ENCODE measurements at places on chromosomes 7 and 10.

- DNase-seq = no peak
Measured at GRCh38 chr10:50393784-50394467, 142.6 kb upstream of the ASAH2 start.

GRCh38 chr10:100864978-100865377 is 47.8 kb upstream of the SLF2 start:
- DNase-seq = no peak

DNA sequence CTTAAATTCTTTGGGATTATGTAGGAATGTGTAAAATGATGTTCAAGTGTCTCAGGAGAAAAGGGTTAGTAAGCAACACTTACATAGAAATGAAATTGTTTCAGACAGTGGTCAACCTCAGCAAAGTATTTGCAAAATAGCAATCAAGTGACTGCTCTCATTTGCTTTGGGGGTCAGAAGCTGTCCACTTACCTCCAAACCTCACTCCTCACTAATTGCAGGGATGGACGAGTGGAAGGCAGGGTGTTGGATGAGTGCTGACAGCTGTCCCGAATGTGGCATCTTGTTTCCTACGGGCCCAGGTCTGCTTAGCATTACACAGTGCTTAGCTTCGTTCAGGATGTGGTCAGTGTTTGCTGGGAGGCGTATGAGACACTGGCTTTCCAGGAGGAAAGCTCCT is 437.0 kb downstream of the SUGCT start:
- DNase-seq = no peak

GRCh38 chr7:33044986-33045385 is 17.6 kb downstream of the NT5C3A start:
- no peak for DNase-seq

GRCh38 chr7:16604054-16604453 is 41.5 kb downstream of the ANKMY2 start:
- DNase-seq = no peak

DNA sequence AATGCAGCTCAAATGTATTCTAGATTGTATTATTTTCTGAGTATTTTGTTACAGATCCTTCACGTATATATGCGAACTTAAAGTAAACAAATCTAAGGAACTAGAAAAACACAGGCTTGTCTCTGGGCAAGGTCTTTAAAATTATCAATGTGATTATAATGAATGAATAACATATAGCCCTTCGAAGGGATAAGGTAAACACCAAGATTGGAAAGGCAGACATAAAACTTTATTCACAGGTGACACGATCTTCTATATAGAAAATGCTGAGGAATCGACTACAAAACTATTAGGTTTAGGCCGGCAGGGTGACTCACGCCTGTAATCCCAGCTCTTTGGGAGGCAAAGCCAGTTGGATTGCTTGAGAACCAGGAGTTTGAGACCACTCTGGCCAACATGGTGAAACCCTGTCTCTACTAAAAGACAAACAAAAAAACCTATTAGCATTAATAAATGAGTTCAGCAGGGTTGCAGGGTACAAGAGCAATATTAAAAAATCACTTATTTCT is 80.4 kb downstream of the CNNM2 start:
- no peak for DNase-seq

- no peak for DNase-seq
Measured at GRCh38 chr10:133411523-133412380, 12.7 kb downstream of the SPRN start.

DNA sequence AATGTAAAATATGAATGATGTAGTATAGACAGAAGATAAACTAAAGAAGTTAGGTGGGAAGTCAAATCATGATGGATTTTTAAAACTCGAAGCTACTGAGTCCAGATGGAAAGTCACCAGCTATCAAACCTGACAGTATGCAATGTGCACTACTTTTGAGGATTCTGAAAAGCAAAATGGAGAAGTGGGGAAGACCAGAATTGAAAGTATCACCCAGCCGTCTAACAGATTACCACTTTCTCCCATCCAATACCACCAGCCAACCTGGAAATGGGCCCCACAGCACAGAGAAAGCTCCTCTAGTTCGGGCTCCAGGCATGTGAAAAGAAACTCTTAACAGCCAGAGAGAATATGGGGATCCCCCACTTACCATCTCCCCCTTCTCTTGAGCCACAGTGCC is 67.9 kb upstream of the SRRM3 start:
- no peak for DNase-seq

GRCh38 chr10:122856902-122857301 is 11.2 kb upstream of the CUZD1 start:
- DNase-seq = no peak

- DNase-seq = no peak
Measured at GRCh38 chr7:25481891-25482290, 253.6 kb upstream of the NPVF start.

DNA sequence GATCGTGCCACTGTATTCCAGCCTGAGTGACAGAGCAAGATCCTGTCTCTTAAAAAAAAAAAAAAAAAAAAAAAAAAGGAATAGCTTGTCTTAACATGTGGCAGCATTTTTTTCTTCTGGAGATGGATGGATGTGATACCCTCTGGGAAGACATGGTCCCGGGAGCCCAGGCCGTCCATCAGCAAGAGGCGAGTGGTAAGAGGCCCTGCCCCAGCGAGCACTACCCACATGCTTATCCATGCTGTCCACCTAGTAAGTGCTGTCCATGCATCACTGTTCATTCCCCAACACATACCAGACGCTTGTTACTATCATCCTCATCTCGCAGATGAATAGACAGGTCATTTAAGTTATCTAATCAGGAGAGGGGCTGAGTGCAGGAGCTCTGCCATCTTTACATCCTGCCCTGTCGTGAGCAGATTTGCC is 12.9 kb downstream of the ATP6V1F start:
- DNase-seq = no peak

DNA sequence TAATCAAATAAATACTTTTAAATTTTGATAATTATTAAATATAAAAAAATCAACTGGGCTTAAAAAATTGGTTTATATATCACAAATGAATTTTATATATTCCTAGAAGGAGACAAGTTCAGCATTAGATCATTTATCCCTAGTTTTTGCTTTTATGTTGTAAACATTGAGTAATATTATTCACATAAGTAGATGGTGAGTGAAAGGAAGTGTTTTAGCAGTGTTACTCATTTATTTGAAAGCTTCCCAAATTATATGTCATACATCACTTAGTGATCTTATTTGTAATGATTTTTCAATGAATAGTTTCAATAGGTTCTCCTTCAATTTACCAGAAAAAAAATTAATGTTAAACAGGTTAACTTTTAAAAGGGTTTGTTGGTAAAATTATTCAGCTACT is 15.8 kb downstream of the KLLN start:
- DNase-seq = no peak

DNA sequence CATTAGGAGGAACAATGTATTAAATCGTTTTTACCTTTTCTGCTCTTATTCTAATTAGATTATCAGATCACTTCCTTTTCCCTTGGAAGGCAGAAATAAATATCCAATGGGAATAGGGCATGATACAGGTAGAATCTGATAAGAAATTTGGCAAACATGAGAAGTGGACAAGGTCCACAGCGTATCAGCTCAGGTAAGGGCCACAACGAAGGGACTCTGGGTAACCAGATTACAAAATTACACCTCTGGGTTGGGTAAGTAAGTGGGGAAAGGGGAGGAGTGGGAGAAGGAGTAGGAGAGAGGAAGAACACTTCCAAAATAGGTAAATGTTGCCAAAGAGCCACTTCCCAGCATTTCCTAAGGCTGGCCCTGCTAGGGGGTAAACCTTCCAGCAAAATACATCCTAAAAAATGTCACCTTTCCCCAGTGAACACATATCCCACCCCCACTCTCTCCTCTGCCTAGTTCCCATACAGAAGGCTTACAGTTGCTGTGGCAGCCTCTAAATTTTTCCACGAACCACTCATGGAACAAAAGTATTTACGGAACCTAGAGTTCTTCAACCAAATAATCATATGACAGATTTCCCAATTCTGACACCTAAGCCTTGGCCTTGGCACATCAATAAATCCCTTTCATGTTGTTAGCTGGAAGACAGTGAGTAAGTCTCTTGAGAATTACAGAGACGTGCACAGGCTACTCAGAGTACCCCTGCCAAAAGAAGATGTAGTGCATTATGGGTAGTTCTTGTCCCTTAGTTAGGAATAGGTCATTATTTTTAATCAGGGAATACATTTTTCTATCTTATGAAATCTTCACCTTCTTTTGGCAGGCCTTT is 51.5 kb upstream of the DLX6 start:
- no peak for DNase-seq

DNA sequence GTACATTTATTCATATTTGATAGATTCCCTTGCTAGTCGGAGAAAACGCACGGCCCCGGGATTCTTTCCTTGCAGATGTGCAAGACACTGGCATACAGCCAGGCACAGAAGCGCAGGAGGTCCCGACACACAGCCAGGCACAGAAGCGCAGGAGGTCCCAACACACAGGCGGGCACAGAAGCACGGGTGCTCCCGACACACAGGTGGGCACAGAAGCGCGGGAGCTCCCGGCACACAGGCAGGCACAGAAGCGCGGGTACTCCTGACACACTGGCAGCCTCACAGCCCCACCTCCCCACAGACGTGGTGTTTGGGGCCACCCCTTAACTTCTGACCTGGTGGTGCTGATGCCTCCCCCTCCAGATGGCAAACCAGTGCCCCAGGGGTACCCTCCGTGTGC is 237.3 kb downstream of the ZMYND11 start:
- DNase-seq = no peak

DNA sequence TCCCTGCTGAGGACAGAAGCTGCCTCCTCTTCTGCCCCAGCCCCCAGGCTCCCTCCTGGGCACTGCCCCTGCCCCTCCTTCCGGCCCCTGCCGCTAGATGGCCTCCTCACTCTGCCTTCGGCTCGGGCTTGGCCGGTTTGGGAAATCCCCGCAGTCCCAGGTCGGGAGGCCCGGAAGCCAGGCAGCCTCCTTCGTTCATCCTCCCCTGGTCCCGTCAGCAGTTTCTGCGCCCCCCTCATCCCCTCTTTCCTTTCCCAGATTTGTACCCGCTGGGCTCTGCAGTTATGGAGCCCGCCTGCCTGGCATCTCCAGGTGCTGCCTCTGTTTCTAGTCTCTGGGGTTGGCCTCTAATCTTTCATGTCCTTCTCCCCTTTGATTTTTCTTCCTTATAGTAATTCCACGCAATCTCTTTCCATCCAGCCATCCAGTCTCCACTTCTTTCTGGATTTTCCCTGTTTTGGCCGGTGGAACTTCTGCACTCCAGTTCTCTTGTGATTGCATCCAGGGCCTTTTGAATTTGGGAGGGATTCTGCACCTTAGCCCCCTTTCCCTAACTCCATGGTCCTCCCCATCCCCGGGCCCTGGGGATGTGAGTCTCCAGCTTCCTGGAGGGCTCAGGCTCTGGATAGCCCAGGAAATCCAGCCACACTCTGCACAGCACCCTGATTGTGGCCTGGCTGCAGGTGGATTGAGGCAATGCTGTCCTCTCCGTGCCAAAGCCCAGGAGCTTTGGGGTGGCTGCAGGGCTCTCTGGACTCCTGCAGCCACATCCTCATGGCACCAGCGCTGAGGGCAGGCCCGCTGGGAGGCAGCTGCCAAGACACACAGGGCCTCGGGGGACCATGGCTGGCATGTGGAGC is 3.3 kb upstream of the SHH start:
- DNase-seq = peak; percentile 53

- DNase-seq = no peak
Measured at GRCh38 chr7:44655341-44655740, 48.9 kb downstream of the OGDH start.

DNA sequence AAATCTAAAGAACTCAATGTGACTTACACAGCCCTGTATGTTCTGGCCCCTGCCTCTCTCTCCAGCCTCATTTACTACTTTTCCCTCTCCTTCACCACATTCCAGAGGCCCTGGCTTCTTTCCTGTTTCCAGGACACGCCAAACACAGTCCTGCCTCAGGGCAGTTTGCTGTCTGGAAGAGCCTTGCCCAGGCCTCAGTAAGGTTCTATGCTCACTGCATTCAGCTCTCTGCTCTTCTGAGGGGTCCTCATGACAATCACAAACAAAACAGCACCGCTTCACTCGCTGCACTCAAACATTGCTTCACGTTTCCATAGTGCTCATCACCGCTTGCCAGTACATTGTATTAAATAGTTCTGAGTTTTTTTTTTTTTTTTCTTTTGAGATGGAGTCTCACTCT is 35.1 kb upstream of the GARS1 start:
- DNase-seq = no peak

DNA sequence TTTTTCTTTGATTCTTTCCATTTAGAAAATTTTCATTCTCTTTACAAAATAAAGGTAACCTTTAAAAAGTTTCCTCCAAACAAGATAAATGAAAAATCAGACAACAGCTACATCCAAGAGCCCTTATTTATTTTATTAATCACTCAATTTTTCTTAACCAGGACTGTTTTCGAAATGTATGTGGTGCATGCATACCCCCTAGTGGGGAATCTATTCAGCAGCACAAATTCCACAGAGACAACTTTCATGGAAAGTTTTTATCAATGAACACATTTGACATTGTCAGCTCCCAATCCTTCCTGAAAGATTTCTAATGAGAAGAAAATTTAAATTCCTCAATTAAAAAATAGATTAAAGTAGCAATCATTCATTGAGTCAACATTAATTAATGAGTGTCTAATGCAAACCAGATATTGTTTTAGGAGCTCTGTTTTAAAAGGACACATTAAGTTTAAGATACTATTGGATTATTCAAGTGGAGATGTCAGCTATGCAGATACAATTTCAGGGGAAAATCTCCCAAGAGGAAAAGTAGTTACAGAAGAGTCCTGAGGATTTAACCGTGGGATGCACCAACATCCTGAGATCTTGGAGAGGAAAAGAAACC is 5.2 kb upstream of the HTR7 start:
- DNase-seq = no peak

- DNase-seq = peak; percentile 23
Measured at GRCh38 chr7:98755138-98755898, 114.5 kb downstream of the TMEM130 start.

- DNase-seq = no peak
Measured at GRCh38 chr7:108613949-108614381, 44.3 kb downstream of the DNAJB9 start.

DNA sequence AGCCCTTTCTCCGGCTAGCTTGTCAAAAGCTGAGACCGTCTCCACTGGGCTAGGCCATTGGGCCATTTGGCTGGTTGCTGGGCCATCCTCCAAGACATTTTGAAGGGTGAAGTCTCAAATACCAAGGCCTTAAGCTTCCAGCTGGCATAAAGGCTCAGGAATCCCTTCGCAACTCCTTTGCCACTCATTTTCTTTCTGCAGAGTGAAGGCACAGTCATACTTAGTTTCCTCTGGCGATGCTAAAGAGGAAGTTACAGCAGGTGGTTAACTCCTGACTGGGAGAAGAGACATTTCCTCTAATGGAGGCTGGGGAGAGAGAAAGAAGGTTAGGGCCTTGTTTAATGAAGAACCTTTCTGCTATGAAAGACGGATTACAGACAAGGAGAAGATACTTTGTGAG is 4.8 kb upstream of the REPIN1 start:
- no peak for DNase-seq

GRCh38 chr7:117296066-117296465 is 26.8 kb downstream of the WNT2 start:
- DNase-seq = no peak
